ENCODE measurements at places on chromosomes 16 and 17.

DNA sequence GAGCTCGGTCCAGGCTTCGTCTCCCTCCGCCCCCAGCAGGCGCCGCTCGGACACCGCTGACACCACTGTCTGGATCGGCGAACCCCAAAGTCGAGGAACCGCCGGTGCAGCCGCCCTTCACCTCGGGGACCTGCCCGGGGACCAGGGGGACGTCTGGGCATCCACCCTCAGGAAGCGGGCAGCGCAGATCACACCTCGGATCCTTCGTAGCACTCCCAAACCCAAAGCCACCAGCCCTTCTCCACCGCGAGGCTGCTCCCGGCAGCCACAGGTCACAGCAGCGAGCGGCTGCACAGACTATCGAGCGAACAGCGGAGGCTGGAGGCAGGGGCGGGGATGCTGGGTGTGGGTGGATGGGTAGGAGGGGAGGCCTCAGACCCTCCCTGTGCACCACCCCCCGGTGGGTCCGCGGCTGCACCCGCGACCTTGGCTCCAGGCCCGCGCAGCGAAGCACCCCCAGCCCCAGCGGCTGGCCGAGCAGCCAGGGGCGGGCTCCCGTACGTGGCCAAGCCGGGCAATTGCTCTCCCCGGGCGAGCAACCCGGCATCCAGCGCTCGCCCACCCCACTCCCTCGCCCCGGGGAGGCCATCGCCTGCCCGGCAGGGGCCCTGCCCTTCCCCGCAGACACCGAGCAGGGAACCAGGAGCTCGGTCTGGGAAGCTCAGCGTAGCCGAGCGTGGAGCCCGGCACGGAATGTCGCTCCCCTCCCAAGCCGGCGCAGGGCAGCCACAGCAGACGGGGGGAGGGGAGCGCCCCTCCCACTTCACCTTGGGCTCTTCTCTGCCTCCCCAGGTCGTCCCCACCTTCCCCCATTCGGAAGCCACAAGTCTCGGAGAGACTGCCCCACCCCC lies 1.0 kb downstream of the SDK2 start:
- DNase-seq: peak; percentile 15

GRCh38 chr17:40331743-40332641 lies 23.0 kb downstream of the RARA start:
- peak; percentile 30 for DNase-seq

DNA sequence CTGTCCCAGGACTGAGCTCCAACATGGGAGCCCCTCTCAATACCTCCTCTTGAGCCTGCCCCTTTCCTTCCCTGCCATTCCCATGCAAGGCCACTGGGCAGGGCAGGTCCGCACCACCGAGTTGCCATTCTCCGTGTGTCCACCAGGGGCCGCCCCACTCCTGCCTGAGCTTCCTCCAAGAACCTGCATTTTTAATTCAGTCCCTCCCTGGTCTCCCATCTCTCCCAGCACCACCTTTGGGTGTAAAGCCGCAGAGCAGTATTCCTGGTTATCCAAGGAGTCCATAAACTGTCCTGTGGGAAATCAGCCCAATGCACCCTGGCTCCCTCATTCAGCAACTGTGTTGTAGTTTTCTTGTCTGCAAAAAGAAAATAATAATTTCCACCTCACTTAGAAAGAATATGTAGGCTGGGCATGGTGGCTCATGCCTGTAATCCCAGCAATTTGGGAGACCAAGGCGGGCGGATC lies 15.9 kb upstream of the ANKRD40CL start:
- DNase-seq: peak; percentile 90

GRCh38 chr16:75847172-75847571 lies 120.9 kb upstream of the CPHXL start:
- no peak for DNase-seq

DNA sequence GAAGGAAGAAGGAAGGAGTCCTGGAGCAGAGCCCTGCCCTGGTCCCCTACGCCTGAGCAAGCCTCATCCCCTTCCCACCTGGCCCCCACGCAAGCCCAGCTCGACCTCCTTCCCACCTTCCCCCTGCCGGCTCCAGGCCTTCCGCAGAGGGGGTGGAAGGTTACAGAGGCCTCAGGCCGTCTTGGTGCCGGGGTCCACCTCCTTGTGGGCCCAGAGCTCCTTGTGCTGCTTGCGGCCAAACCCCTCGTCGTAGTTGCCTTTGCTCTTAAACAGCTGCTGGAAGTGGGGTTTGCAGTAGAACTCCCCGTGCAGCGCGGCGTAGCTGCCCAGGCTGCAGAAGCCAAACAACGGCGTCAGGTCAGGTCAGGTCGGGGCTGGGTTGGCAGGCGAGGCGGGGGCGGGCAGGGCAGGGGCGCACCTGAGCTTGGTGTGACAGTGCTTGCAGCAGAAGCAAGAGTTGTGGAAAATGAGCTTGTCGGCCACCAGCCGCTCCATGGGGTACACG lies 1.5 kb downstream of the LIMD2 start:
- peak; percentile 7 for DNase-seq

- DNase-seq: no peak
These were observed 164.6 kb downstream of the VPS53 start for GRCh38 chr17:550041-550398.

- DNase-seq: no peak
These were observed at the start of gene CTF1 for GRCh38 chr16:30896261-30896888. Gene CTF1 (plus strand): TSS chr16:30896614. CDS start chr16:30896644, 30 bp downstream.

- DNase-seq: peak; percentile 82
These were observed 16.2 kb upstream of the PVALEF start for GRCh38 chr17:81148986-81149533.

Data from inflammatory macrophage (primary cell).